Muscle of leg (tissue), 16 donors: ENCODE measurements at places on chromosomes 7 and 10. TPM values are rescaled to one million over a fixed set of nuclear protein-coding genes. Genes with fewer than 3 reads are reported as not detected.

GPER1 gene
- 9.6 TPM for total RNA-seq

DNA sequence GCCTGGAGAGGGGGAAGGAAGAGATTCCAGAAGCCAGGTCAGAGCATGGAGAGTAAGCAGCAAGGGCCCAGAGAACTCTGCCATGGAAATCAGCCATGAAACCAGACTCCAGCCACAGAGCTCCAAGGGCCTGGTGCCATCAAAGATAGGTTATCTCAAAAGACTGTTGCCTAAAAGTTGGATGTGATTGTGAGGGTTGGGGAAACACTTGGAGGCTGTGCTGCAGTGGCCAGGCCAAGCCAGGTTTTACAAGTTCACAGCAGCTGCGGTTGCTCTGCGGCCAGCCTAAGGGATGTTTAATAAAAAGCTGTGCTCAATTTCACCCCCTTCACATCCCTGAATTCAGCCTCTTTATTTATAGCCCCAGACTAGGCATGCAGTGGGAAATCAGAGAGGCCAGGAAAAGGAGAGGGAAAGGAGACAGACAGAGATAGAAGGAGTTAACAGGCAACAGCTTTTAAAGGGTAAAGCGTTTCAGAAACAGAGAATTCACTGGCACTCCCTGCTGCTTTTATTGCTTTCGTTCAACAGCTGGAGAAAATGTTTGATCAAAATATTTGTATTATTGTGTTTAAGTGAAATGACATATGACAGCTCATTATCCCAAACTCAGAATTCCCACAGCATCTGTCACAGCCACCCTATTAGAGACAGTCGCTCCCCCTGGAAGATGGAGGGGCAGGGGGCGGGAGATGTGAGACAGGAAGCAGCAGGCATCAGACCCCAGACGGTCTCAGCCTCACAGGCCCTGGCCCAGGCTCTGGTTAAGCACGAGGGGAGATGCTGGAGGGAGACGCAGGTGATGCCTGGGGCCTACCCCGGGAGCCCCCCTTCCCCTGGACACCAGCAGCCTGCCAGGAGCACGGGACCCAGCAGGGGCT is 140.1 kb downstream of the GLI3 start:
- peak overlapping the region; percentile 69 for H3K27ac ChIP-seq
- no peak overlapping the region for H3K4me3 ChIP-seq
- peaks cover 3% of the 10 kb centered on the region for H3K36me3 ChIP-seq
- H3K4me1 ChIP-seq = peaks cover 31% of the 10 kb centered on the region
- peak; percentile 86 for DNase-seq
- H3K27me3 ChIP-seq = no peaks in the 10 kb centered on the region

GRCh38 chr10:59513558-59513957 is 151.2 kb upstream of the FAM13C start:
- H3K27ac ChIP-seq = peak overlapping the region; percentile 22
- H3K27me3 ChIP-seq = no peaks in the 10 kb centered on the region

GRCh38 chr7:81499262-81500116 is 270.4 kb downstream of the HGF start:
- H3K27me3 ChIP-seq = no peaks in the 10 kb centered on the region
- no peak overlapping the region for H3K27ac ChIP-seq
- no peak overlapping the region for H3K4me3 ChIP-seq
- H3K4me1 ChIP-seq = no peaks in the 10 kb centered on the region

HK1 gene
- total RNA-seq = 19.7 TPM

TMEM270 gene
- not detected for total RNA-seq

EBLN1 gene
- total RNA-seq = 0.09 TPM

GRCh38 chr10:101137271-101137670 is 6.2 kb downstream of the TLX1 start:
- no peak overlapping the region for H3K27ac ChIP-seq
- no peaks in the 10 kb centered on the region for H3K36me3 ChIP-seq
- H3K4me1 ChIP-seq = peaks cover 21% of the 10 kb centered on the region
- no peak for DNase-seq
- H3K27me3 ChIP-seq = peaks cover 98% of the 10 kb centered on the region

IGF2BP3 gene
- 26.8 TPM for total RNA-seq

- H3K36me3 ChIP-seq = peaks cover 88% of the 10 kb centered on the region
- DNase-seq = peak; percentile 45
- no peak overlapping the region for H3K4me3 ChIP-seq
Observed at GRCh38 chr7:99036546-99037111, 107.3 kb downstream of the SMURF1 start.

- H3K36me3 ChIP-seq = no peaks in the 10 kb centered on the region
- H3K4me3 ChIP-seq = no peak overlapping the region
- no peak for DNase-seq
- H3K27me3 ChIP-seq = peaks cover 2% of the 10 kb centered on the region
Observed at GRCh38 chr10:11698691-11699549, 43.3 kb upstream of the ECHDC3 start.

GRCh38 chr7:21317966-21318915 is 109.6 kb upstream of the SP4 start:
- no peak overlapping the region for H3K27ac ChIP-seq
- DNase-seq = peak; percentile 2
- no peaks in the 10 kb centered on the region for H3K36me3 ChIP-seq

- DNase-seq = no peak
- no peak overlapping the region for H3K27ac ChIP-seq
- H3K4me1 ChIP-seq = no peaks in the 10 kb centered on the region
- H3K27me3 ChIP-seq = no peaks in the 10 kb centered on the region
- no peaks in the 10 kb centered on the region for H3K36me3 ChIP-seq
Observed at GRCh38 chr7:115066634-115067033, 144.7 kb downstream of the MDFIC start.

DNA sequence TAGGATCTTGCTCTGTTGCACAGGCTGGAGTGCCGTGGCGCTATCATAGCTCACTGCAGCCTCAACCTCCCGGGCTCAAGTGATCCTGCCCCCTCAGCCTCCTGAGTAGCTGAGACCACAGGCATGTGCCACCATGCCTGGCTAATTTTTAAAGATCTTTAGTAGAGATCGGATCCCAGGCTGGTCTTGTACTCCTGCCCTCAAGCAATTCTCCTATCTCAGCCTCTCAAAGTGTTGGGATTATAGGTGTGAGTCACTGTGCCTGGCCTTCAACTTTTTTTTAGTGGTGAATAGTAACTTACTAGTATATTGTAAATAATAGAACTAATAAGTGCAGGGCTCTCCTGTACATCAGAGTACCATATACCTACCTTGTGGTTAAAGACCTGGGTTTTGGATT is 52.1 kb upstream of the LMTK2 start:
- no peak for DNase-seq
- no peak overlapping the region for H3K4me3 ChIP-seq
- H3K27ac ChIP-seq = no peak overlapping the region
- peaks cover 10% of the 10 kb centered on the region for H3K27me3 ChIP-seq
- H3K36me3 ChIP-seq = no peaks in the 10 kb centered on the region

DNA sequence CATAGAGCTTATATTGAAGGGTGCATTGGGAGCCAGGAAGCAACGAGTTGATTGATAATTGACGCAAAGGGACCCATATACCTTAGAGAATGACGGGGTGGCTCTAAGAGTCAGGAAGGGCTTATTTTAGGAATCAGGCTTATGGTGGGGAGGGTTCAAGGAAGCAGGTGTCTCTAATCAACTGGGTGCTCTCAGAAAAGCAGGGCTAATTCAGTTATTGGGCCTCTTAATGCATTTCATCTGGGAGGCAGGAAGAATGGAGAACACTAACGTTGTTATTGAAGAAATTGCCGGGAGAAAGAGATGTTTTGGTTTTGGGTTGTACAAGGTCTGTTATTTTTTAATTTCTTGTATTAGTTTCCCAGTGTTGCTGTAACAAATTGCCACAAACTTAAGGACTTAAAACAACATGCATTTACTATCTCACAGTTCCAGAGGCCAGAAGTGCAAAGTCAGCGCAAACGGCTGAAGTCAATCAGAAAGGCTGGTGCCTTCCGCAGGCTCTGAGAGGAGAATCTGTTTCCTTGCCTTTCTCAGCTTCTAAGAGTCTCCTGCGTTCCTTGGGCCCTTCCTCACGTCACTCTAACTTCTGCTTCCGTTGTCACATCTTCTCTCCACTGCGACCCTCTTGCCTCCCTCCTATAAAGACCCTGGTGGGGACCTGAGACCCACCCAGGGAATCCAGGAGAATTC is 328.4 kb upstream of the C7orf33 start:
- peaks cover 4% of the 10 kb centered on the region for H3K4me1 ChIP-seq
- no peaks in the 10 kb centered on the region for H3K27me3 ChIP-seq
- no peak overlapping the region for H3K4me3 ChIP-seq
- no peak overlapping the region for H3K27ac ChIP-seq

- peaks cover 5% of the 10 kb centered on the region for H3K27me3 ChIP-seq
- H3K4me3 ChIP-seq = no peak overlapping the region
Observed at GRCh38 chr7:74014931-74015330, 13.0 kb upstream of the ELN start.

DNA sequence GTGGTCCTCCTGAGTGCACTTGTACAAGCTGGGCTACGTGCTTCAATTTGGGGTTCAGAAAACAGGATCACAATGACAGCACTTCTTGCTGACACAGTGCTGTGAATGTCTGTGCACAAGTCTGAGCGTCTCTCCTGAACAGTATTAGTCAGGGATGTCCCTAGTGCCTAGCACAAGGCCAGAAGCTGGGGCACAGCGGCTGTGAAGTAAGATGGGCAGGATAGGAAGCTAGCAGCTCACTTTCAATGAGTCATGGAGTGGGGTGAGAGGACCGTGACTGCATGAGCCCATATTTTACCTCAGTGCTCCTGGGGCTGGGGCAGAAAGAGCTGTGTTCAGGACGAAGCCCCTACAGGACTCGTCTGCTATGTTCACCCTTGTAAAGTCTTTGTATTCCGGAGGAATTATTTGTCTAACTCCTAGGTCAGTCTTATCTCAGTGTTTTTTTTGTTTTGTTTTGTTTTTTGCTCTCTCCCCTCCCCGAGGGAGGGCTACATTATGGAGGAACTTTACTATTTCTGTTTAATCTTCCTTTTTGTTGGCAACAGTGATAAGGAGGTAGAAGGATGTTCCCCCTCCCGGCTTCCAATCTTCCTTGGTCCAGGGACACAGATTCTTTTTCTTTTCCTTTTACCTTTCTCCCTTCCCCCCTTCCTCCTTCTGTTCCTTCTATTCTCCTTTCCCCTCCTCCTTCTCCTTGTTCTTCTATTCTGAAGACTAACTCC is 2.8 kb upstream of the LRMDA start:
- no peaks in the 10 kb centered on the region for H3K36me3 ChIP-seq
- no peak overlapping the region for H3K4me3 ChIP-seq
- H3K4me1 ChIP-seq = peaks cover 22% of the 10 kb centered on the region
- no peak overlapping the region for H3K27ac ChIP-seq
